ENCODE measurements at places on chromosomes 1 and 21.
A peak's percentile ranks its signal among the peaks of the same experiment; 100 is the strongest.

GRCh38 chr1:90711696-90712095 lies 5.4 kb downstream of the BARHL2 start:
- DNase-seq: no peak

DNA sequence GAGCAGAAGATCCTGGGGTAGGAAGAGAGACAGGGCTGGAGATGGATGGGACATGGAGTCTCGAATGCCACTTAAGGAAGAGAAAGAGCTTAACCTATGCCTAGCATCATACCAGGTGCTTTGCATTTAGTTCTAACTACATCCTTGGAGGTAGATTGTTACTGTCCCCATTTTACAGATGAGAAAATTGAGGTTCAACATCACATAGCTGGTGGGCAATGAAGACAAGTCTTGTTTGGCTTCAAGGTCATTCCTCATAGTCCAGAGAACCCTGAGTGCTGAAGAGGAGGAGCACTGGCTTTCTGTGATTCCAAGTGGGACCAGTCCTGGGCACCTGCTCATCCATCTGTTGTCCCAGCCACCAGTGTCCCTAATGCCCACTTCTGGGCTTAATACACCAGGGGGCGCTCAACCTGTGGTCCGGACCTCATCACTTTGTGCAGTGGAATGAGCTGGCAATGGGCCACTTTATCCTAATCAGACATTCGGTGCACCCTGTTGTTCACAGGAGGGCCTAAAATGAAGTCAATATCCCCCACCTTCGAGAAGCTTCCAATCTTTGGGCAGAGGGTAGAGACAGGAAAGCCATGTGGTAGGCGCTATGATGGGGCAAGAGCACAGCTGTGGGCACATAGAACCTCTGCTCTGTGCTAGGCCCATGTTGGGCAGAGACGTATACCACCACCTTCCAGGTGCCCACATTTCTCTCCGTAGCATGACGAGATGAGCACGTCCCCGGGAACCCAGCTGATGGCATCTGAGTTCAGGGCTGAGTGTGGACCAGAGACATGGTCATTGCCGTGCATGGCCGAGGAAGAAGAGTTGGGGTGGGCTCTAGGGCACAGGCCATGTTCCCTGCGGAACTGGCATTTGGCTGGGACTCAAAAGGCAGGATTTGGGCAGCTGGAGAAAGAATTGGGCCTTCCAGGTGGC lies 9.2 kb downstream of the RPS6KA1 start:
- peak; percentile 60 for DNase-seq

- no peak for DNase-seq
Observed at GRCh38 chr1:15957221-15958095, 18.4 kb downstream of the ZBTB17 start.

GRCh38 chr1:54350360-54350759 lies 55.8 kb downstream of the SSBP3 start:
- DNase-seq: no peak

DNA sequence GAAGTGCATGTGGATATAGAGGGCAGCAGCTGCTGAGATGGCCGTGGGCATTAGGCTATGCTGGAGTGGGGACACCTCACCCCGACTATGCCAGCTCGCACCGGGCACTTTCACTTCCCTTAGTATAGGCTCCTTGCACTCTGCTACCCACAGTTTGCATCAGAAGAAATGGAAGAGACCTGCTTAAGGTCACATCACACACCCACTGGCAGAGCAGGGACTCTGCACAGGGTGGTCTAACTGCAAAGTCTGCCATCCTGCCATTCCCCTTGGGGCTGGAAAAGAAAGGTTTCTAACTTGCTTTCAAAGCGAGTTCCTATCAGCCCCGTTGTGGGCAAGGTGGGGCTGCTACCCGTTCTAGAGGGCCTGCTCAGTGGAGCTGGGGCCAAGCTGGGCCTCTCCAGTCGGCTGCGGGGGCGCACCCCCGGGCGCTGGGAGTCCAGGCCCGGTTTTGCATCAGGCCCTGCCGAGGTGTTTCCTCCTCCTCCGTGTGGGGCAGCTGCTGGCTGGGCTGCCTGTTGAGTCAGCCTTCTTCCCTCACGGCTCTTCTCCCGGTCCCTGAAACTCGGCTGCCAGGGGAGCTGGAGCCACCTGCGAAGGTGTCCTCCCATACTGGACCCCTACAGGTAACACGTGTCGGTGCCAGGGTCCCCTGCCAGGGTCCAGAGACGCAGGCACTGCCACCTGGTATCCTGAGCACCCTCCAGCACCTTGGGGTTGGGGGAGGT lies at the start of gene SYTL1:
Gene SYTL1 (plus strand): TSS at position 498 of the 728 bp plus-strand sequence. CDS start 3,313 bp downstream, outside the sequence.
- peak; percentile 83 for DNase-seq

DNA sequence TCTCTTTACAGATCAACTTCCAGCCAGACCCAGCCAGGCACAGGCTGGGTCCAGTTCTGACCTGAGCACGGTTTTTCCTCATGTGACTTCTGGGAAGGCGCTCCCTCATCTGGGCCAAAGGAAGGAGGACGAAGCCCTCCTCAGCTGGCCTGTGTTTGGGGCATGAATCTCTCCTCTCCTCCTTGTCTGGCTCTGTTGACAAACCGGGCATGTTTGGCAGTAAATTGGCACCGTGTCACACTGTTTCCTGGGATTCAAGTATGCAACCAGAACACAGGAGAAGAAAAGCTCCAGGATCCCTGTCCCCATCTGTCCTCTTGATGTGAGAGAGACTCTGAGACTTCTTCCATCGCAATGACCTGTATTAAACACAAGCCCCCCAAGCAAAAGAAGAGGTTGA lies 18.3 kb downstream of the NECAP2 start:
- no peak for DNase-seq

DNA sequence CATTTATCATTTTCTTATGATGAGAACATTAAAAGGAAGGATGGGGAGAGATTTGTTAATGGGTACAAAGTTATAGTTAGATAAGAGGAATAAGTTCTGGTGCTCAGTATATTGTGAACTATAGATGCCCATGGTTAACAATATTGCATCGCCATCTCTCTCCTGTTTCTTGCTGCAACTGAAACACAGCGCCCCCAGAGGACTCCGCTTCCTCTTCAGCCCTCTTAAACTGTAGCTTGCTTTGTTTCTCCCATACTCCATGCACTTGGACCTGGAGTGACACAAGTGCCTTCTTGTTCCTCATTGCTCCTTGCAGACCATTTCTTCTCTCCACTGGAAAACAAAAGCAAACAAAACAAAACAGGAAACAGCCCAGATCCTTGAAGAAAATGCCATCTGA lies 70.1 kb upstream of the NTPCR start:
- DNase-seq: no peak

DNA sequence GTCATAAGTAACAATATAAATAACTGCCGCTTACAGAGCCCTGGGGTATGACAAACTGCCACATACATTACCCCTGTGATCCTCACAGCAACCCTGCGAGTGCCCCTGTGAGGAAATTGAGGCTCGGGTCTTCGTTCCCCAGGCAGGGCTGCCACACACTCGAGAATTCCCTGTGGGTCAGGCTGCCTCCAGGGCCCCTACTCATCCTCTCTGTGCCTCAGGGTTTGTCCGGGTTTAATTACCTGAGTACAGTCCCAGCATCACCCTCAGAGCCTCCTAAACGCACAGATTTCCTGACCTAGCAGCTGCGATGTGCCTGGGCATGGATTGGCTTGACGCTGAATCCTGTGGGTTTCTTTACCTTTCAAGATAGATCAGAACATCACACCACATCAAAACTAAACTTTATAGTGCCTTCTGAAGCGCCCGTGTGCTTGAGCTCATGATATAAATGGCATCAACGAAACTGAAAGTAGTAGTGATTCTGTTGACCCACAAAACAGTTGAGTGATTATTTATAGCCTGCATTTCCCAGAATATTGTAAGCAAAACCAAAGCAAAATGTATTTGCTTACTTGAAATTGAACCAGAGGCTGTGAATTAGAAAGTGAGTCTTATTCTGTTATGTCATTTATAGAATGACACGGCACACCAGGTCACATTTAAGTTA lies 14.0 kb downstream of the SLC37A1 start:
- peak; percentile 54 for DNase-seq

DNA sequence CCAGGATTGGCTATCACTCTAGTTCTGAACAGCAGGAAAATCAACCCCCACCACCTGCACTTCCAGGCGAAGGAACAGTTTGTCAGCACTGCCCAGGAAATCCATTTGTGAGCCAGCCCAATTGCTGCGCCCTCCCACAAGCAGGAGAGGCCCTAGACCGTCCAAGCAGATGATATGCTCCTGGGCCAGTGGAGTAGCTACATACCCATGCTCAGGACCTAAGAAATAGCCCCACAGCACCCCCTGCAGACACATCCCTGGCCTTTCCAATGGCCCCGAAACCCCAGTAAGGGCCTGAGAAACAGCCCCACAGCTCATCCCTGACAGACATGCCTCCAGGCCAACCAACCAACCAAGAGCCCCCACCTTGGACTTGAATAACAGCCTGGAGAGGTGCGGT lies 111.5 kb upstream of the ZC3H11B start:
- no peak for DNase-seq

- no peak for DNase-seq
Observed at GRCh38 chr1:232017057-232017456, 390.5 kb downstream of the DISC1 start.

DNA sequence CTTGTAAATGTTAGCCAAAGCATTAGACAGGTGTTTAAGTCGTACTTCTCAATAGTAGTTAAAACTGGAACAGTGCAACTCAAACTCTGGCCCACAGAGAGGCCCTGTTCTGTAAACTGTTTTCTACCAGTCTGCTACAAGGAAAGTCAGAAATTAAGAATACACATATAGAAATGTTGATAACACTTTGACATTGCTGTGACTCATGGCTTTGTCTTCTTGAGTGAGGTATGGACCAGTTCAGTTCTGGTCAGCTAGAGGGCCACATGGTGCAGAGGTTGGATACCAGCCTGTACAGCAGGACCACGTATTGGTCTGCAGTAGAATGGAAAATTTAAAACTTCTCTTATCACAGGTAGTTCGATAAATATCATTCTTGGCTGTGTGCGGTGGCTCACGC lies 22.3 kb downstream of the ZBTB8B start:
- no peak for DNase-seq

DNA sequence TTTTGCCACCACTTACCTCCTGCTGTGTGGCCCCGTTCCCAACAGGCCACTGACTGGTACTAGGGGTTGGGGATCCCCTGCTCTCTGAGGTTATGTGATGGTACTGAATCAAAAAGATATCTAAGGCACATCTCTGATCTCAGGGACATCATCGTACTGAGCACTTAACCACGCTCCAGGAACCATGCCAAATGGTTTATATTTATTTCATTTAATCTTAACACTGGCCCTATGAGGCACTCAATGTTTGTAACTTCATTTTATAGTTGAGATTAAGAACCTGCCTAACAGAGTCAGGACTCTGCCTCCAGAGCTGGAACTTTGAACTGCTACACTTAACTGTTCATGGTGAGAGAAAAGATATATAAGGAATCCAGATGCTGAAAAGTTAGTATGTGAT lies 98.0 kb upstream of the HP1BP3 start:
- no peak for DNase-seq

DNA sequence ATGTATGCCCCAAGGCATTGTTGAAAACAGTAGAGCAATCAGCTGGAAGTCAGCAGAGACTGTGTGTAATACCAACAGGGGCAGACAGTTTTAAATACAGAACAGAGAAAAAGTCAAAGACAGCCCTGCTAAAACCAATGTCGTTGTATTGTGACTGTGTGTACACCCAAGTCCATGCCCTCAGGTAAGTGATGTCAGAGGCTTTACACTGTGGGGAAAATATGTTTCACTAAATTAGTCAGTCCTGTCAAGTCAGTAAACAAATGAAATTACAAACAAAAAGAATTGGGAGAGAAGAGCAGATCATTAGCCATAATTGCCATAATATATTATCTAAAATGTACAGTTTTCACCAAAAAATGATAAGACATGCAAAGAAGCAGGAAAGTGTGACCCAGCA lies 2.4 kb upstream of the CYP2J2 start:
- DNase-seq: no peak

- DNase-seq: peak; percentile 74
Observed at GRCh38 chr21:37208741-37209225, 58.4 kb downstream of the VPS26C start.

DNA sequence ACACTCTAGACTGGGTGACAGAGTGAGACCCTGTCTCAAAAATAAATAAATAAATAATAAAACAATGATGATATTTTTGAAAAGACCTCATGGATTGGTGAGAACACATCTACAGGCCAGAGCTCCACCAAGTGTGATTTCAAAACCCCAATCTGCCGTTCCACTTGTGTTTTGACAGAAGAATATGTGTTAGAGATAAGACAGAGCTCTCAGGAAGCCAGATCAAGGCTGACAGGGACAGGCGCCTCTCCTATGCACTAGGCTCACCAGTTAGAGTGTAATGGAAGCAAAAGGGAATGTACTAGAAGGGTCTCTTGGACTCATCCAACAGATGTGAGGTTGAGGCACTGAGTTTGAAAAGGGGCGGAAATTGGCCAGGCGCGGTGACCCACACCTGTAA lies 110.7 kb upstream of the ERRFI1 start:
- DNase-seq: no peak

- DNase-seq: no peak
Observed at GRCh38 chr21:28642891-28643290, 349.8 kb downstream of the LTN1 start.

GRCh38 chr1:178196631-178197030 lies 102.7 kb downstream of the RASAL2 start:
- no peak for DNase-seq

GRCh38 chr1:35691080-35691479 lies 27.6 kb downstream of the C1orf216 start:
- DNase-seq: no peak

GRCh38 chr1:24961334-24961733 lies 31.3 kb upstream of the RUNX3 start:
- no peak for DNase-seq

DNA sequence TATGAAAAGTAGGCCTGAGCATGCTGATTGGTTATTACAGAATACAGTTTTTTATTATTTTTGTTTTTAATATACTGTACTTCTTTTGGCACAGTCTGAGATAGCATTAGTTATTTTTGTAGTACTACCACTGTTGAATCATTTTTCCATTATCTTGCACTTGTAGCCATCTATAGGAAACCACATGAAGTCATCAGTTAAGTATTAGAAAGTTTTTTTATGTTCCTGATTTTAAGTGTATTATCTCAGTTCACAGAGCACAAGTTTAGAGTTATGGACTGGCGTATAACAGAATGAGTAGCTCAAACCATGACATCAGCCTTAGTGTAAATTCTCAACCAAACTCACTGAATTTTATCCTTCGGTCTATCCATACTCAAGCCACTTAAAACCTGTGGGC lies 22.8 kb downstream of the DHX9 start:
- DNase-seq: no peak

Measured in GM10248 (cell line).